ENCODE measurements at places on chromosomes 4 and X. TPM values are rescaled to one million over a fixed set of nuclear protein-coding genes. Genes with fewer than 3 reads are reported as not detected.

DNA sequence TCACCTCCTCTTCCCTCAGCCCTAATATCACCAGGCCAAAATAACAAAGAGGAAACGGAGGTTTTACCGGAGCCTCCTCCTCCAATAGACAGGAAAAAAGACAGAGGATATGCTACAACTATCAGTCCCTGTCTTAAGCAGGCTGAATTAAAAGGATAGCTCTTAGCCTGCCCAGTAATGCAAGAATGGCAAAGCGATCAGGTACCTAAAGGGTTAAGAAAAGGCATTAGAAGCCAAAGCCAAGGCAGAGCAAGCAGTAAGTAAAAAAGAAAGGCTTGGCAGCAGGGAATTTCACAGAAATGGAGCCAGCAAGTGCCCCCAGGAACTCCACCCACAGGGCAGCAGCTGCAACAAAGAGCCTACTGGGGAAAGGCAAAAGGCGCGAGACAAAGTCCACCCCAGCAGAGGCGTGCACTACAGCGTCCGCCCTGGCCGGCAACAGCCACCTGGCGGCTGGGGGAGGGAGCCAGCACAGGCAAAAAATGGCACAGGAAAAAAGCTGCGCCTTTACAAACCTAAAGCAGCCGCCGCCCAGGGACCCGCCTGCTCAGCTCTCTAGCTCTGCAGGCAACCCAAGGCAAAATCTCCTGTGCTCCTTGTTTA lies 220.6 kb upstream of the ZC4H2 start:
- peak; percentile 16 for DNase-seq

- DNase-seq, result no peak
Measured at GRCh38 chrX:63993936-63994335, 208.9 kb upstream of the ARHGEF9 start.

DNA sequence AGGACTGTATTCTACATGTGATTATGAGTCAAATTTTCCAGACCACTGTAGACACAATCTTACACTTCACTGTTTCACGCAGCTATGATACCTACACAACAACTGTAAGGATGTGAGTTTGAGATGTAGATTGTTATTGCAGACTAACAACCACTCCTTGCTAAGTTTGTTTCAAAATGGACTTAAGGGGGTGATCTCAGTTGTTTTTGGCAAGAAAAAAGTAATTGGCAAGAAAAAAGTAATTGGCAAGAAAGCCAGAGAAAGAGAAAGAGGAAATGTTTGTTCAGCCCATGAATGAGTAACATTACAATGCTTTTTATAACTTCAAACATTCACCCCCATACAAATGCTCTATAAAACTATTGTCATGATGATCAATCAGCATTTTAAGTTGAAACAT lies 466.4 kb downstream of the DMD start:
- no peak for DNase-seq

- DNase-seq, result no peak
Measured at GRCh38 chr4:48041535-48042137, 25.1 kb downstream of the NIPAL1 start.

Gene FAAH2
- total RNA-seq, result 31.7 TPM

Gene COL25A1
- total RNA-seq, result 0.73 TPM

- DNase-seq, result no peak
Measured at GRCh38 chr4:8614365-8615193, 22.0 kb downstream of the CPZ start.

DNA sequence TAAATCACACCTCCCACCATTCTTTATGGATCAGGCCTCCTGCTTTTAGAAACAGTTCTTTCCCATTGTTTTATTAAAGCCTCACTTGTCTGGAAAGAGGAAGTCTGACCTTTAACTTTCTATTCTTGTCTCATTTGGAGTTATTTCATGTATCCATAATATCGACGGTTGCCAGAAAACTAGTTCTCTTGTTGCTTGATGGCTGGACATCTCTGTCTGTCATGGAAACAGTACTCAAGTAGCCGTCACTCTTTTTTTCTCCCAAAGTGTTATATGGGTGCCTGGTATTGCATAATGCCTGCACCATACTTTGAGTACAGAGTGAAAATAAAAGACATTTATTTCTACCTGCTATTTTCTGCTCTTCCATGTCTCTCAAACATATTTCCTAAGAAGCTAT lies 61.4 kb downstream of the PHEX start:
- no peak for DNase-seq

Gene CXXC4
- 7.0 TPM for total RNA-seq

Gene TCEAL2
- 1.6 TPM for total RNA-seq

GRCh38 chr4:152044331-152045036 lies 283.7 kb upstream of the GATB start:
- no peak for DNase-seq

Gene PALLD
- 252 TPM for total RNA-seq

- no peak for DNase-seq
Measured at GRCh38 chr4:13478707-13479106, 5.4 kb downstream of the RAB28 start.

- no peak for DNase-seq
Measured at GRCh38 chr4:134787315-134787714, 585.7 kb upstream of the PABPC4L start.

Gene PSAPL1
- total RNA-seq, result 12.9 TPM

Gene PLP1
- total RNA-seq, result 2.9 TPM

Gene CNOT6L
- total RNA-seq, result 36.6 TPM

GRCh38 chr4:152807294-152807829 lies 27.6 kb downstream of the ARFIP1 start:
- DNase-seq, result no peak

GRCh38 chr4:10951306-10951705 lies 266.7 kb upstream of the CLNK start:
- DNase-seq, result no peak

- no peak for DNase-seq
Measured at GRCh38 chr4:5711479-5712184, 631 bp downstream of the EVC start.

DNA sequence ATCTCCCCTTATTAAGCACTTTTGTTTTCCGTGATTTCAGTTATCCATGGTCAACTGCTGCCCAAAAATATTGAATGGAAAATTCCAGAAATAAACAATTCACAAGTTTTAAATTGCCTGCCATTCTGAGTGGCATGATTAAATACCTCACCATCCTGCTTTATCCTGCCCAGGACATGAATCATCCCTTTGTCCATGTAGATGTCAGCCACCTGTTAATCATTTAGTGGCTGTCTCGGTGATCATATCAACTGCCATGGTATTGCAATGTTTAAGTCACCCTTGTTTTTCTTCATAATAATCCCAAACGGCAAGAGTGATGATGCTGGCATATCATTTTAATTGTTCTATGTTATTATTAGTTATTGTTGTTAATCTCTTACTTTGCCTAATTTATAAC lies 79.8 kb upstream of the LHFPL1 start:
- DNase-seq, result no peak

Gene SPANXC
- not detected for total RNA-seq

DNA sequence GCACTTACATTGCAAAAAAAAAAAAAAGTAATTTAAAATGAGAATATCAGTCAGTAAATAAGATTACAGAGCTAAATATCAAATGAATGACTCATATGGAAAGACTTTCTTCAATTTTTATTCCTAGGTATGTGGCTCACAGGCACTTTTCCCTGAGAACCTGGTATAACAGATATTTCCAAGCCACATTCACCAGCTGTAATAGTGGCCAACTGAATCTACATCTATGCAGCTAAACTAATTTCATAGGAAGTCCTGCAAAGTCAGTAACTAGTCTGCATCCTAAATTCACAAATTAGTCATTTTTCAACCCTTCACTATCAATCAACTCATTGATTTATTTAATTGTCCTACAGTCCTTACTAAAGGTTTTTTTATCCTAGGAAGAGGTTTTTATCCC lies 5.6 kb downstream of the PDE5A start:
- DNase-seq, result no peak

DNA sequence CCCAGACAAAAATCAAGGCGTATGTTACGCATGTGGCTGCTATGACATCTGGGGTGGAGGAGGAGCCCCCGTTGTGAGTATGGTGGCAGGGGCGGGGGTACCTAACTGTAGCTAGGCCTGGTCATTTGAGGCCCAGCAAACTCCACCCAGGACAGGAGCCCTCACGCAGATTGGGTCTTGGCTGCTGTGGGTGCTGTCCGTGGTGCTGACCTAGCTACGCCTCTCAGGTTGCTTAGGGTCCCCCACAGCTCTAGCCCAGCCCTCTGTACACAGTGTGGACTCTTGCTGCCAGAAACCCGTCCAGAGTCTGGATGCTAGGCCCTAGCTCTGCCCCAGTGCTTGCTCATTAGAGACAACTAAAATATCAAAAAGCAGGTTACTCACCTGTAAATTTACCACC lies 146.7 kb upstream of the PSAPL1 start:
- DNase-seq, result no peak

Gene NXF2B
- total RNA-seq, result not detected

- no peak for DNase-seq
Measured at GRCh38 chr4:7183780-7184460, 8.4 kb upstream of the SORCS2 start.

Gene S100G
- total RNA-seq, result not detected

Gene F8A3
- total RNA-seq, result 23.1 TPM

Gene GRID2
- total RNA-seq, result 0.09 TPM

DNA sequence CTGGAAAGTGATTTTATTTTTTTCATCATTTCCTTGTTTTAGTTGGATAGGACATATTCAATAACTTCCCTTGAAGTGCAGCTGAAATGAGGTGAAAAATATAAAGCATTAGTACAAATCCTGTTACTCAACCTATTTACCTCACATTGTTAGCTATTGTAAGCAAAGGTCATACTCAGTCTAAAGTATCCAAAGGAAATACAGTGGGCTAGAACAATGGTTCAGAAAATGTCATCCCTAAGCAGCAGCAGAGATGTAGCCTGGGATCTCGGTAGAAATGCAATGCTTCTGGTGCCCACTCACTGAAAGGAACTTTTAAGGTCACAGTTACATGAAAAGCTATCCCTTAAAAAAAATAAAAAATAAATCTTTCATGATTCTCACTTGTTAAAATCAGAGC lies 300.6 kb downstream of the PPP4R3C start:
- no peak for DNase-seq

Gene AMBN
- not detected for total RNA-seq

DNA sequence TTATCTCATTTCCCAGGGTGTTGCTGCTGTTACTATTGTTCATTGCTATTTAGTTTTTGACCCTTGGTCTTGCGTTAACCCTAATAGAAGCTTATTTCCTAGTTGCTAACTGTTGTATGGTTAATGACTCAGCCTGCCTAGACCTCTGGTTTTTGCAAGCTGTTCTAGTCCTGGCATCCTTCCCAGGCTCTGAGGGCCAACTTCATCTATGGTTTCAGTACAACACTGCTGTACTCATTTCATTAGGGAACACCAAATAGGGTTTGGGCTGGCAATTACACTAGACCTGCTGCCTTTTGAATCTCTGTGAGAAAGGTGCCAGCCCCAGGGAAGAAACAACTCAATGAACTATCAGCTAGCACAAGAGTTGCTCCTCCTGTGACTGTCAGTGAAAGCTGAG lies 59.6 kb downstream of the DCX start:
- DNase-seq, result peak; percentile 33

Measured in prostate gland (tissue), 2 donors.